ENCODE measurements at places on chromosomes 5 and 9. TPM values are rescaled to one million over a fixed set of nuclear protein-coding genes. Genes with fewer than 3 reads are reported as not detected.

The TAF11L5 gene
- not detected for total RNA-seq

The TNIP1 gene
- 185 TPM for total RNA-seq

The TAF1L gene
- total RNA-seq: 0.04 TPM

The RNF224 gene
- not detected for total RNA-seq

The SMIM32 gene
- total RNA-seq: not detected

The KIF12 gene
- total RNA-seq: not detected

The ZNF366 gene
- total RNA-seq: not detected

The TTF1 gene
- total RNA-seq: 41.5 TPM

The DMGDH gene
- not detected for total RNA-seq

The ZDHHC21 gene
- 4.9 TPM for total RNA-seq

The SNCAIP gene
- total RNA-seq: not detected

The VPS13A gene
- 28.8 TPM for total RNA-seq

The SLC6A19 gene
- not detected for total RNA-seq

The SLCO6A1 gene
- not detected for total RNA-seq

The IL7R gene
- total RNA-seq: 112 TPM

The GFI1B gene
- total RNA-seq: not detected

The PIP5K1B gene
- 1.9 TPM for total RNA-seq

The CER1 gene
- total RNA-seq: not detected

All from activated naive CD8-positive, alpha-beta T cell treated with anti-CD3 and anti-CD28 coated beads for 36 hours (primary cell).